ENCODE measurements at places on chromosomes 11 and 22. TPM values are rescaled to one million over a fixed set of nuclear protein-coding genes. Genes with fewer than 3 reads are reported as not detected.

GRCh38 chr22:37137131-37137530, 12.6 kb downstream of the IL2RB start:
- no peak overlapping the region for H3K4me3 ChIP-seq
- no peaks in the 10 kb centered on the region for H3K27me3 ChIP-seq
- H3K36me3 ChIP-seq = no peaks in the 10 kb centered on the region

GRCh38 chr11:132452616-132453015, 1079.7 kb downstream of the OPCML start:
- no peak overlapping the region for H3K4me3 ChIP-seq
- no peaks in the 10 kb centered on the region for H3K36me3 ChIP-seq
- no peaks in the 10 kb centered on the region for H3K4me1 ChIP-seq

DNA sequence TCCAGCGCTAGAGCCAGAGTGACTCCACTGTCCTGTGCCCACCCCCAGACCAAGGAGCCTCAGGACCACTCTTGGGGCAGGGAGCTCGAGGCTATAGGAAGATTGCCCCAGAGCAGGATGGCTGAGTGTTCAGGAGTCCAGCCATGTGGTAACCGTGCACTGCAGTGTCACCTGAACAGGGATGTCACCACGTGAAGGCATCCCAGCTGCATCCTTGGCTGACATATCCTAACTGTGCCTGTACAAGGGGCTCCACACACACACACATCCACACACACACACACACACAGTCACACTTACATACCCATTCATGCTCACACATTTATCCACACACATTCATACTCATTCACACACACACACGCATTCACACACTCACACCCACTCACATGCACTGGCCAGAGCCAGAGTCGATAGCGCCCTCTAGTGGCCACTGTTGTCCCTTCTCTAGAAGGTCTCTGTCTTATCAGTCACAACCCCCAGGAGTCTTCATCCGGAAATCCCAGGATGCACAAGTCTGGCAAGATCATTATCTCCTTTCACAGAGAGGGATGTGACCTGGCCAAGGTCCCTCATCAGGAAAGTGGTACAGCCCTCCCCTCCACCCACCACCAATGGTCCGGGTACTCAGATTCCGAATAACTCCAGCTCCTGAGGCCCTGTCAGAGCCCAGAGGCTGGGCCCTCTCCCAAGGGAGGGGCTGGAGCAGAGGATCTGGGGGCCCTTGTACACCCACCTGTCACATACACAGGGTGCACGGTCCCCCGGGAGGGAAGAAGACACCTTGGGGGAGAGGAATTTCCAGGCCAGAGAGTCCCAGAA, 55.1 kb downstream of the IGLL5 start:
- H3K4me3 ChIP-seq = no peak overlapping the region
- H3K36me3 ChIP-seq = no peaks in the 10 kb centered on the region
- no peaks in the 10 kb centered on the region for H3K4me1 ChIP-seq
- DNase-seq = peak; percentile 64
- H3K27ac ChIP-seq = no peak overlapping the region

Gene SERPING1
- total RNA-seq = 166 TPM

Gene CRKL
- 18.2 TPM for total RNA-seq

Gene POLD3
- 13.8 TPM for total RNA-seq
